ENCODE measurements at places on chromosomes 4 and X.

DNA sequence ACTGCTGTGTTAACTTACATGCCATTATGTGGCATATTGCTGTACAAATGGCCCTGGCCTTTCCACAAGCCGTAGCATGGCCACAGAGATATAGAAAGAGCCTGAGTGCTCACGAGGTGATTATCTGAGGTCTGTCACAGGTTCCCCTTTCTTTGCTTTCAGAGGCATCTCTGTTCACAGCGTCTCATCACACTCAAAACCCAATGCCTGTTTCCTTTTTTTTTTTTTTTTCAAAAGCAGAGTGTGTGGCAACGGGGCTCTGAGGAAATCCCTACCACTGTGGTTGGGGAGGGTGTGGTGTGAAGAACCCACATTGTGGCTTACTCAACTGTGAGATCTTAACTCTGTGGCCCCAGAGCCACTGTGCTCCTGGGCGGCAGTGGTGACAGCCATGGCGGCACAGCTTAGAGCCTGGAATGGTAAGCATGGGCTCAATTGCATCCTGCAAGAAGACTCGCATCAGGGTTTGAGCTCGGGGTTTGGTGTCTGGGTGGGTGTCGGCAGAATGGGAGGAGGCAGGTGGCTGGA lies 30.8 kb downstream of the RTL5 start:
- ATAC-seq = peak; percentile 57

GRCh38 chr4:184534511-184535391 lies 60.4 kb upstream of the IRF2 start:
- ATAC-seq = no peak

- ATAC-seq = peak; percentile 50
Observed at GRCh38 chr4:158255727-158256324, 45.5 kb downstream of the TMEM144 start.

GRCh38 chrX:79146640-79147390 lies 2.3 kb downstream of the GPR174 start:
- ATAC-seq = no peak

DNA sequence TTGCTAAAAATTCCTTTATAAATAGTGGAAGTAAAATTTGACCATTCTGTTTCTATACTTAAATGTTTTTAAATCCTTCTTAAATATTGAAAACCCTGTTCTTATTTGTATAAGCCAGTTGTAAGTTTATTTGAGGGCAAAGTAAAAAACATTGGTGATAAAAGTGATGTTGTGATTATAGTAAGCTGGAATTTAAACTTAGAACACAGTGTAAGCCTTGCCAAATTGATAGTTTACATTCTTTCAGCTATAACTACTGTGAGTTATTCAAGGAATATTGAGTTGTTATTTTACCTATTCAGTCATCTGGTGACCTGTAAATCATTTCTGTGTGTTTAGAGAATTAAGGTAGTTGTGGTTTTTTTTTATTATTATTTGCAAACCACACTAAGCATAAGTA lies 9.6 kb downstream of the YY2 start:
- no peak for ATAC-seq

DNA sequence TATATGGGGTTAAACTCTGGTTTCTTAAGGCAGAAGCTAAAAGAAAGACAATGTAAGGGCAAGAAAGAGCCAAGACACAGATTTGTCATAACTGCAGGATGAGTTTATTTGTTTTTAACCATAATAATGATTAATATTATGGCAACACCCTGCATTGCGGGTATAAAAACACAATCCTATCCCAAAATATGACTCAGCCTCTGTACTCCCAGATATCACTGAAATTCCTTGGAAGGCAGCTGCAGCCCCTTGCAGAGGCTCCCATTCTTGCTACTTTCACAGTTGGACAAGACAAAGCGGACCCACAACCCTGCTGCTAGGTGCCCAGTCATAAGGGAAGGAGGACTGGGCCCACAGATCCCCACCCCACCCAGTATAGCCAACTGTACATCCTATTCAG lies 20.4 kb upstream of the FGF16 start:
- ATAC-seq = peak; percentile 23

GRCh38 chr4:97530676-97531075 lies 612.6 kb downstream of the STPG2 start:
- ATAC-seq = no peak

GRCh38 chrX:9518051-9518450 lies 53.2 kb downstream of the TBL1X start:
- ATAC-seq = no peak

DNA sequence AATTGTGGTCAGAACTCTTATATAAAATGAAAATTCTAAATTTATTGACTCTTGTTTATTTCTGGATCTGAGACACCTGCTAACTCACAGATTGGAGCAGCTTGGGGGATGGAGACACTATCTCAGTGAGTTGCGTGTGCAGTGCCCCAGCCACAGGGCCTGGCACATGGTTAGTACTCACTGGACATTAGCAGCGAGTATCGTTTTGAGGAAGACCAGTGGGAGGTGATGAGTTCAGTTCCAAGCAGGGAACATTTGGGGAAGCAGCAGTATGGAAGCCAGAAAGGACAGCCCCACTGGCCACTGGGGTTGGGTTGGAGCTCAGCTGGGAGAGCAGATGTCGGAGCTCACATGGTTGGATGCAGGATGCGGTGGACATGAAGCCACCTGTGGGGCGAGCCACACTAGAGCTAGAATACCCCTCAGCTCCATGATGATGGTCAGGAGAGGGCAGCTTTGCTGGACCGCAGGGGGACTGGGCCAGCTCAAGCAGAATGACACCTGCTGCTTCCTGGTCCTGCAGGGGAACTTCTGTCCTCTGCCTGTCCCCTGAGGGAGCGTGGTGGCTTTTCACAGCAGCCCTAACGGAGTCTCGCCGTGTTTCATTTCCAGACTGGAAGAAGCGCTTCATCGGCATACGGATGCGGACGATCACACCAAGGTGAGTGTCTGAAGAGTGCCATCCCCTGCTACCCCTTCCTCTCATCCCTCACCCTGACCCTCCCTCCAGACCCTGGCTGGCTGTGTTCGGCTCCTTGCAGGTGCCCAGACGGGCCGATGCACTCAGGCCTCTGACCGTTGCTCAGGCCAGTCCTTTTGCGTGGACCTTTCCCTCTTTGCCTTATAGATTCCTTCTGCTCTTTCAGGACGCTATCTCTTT lies 32.5 kb downstream of the HTRA3 start:
- ATAC-seq = no peak
